ENCODE measurements at places on chromosomes 16 and 17.

DNA sequence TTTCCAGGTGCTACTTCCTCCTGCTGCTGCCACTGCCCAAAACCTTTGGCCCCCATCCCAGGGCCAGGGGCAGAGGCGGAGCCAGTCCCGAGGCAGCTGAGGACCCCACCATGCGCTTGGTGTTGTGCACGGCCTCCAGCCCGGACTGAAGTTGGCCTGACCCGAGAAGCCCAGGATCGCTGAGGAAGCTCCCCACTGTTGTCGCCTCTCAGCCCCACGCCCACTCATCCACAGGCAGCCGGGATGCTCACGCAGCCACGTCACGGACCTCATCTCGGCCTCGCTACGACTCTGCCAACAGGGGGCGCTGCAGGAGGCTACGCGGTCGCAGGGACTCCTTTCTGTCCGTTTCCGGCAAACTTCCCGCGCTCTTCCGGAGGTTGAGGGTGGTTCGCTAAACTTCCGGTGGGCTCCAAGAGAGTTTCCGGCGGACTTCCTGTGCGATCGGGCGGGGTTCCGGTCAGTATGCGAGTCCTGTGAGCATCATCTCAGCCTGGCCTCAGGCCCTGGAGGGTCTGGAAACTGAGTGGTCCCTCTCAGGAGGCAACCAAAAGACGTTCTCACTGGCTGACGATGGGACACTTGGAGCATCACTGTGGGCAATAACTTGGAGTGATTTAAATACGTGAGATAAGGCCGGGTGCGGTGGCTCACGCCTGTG, 12.4 kb downstream of the ZG16B start:
- DNase-seq = peak; percentile 68

DNA sequence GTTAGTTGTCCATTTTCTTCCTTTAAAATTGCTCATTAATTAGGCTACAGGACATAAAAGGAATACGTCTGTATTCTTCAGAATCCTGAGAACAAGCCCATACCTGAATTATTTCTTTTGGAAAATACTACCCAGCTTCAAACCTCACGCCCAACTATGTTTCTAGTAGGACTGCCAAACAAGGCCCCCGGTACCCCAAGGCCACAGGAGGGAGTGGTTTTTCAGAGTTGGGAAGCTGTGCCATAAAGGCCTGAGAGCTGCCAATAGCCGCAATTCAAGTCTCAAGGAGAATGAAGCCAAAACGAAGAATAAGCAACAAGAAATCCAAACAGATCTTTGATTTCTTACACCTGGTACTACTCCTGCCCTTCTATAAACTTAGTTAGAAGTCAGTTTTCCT, 48.3 kb downstream of the UBE2G1 start:
- no peak for DNase-seq

DNA sequence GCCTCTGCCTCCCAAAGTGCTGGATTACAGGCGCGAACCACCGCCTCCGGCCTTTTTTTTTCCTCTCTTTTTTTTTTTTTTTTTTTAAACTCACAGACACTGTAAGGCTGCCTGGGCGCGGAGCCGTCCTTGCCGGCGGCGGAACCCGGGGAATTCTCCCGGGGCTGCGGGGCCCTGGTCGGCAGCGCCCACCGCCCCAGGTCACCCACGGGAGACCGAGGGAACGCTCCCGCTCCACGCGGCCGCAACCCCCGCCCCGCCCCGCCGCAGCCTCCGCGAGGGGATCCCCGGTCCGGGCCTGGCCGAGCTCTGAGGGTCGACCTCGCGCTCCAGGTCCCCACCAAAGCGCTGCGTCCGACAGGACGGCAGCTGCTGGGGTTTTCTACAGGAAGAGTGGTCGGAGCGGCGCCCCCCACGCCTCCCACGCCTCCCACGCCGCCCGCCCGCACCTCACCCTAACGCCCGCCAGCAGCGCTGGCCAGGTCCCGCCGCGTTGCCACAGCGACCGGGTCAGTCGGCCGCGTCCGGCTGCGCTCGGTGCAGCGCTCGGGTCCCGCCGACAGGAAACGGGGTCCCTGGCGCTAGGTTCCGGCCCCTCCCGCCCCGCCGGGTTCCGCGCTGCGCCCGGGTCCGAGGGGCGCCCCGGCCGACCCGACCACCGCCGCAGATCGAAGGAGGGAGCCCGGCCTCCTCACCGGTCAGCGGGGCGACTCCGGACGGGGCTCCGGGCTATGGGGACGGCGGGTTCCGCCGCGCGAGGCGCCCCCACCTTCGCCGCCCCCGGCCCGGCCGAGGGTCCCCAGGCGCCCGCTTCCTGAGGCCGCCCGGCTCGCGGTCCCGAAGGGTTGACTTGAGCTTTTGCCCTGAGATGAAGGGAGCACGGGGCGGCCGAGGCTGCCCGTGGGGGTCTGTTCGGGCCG, at the start of gene CCDC57:
CCDC57 (minus strand) TSS at position 512 of the 920 bp plus-strand sequence. CDS start 10,898 bp downstream, outside the sequence.
- DNase-seq = peak; percentile 94

DNA sequence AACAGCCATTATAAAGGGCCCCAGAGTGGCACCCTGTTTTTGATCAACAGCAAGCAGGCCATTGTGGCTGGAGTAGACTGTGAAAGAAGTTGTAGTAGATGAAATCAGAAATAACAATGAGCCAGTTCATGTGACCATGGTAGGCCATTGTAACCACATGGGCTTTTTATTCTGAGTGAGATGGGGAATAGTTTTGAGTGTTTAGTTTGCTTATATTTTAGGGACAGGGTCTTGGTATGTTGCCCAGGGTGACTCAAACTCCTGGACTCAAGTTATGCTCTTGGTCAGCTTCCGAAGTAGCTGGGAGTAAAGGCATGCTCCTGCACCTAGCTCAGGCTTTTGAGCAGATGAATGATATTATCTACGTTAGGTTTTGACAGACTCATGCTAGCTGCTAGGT, 12.0 kb downstream of the CBFB start:
- DNase-seq = no peak

- peak; percentile 28 for DNase-seq
Observed at GRCh38 chr17:68343976-68344375, 52.7 kb downstream of the ARSG start.

DNA sequence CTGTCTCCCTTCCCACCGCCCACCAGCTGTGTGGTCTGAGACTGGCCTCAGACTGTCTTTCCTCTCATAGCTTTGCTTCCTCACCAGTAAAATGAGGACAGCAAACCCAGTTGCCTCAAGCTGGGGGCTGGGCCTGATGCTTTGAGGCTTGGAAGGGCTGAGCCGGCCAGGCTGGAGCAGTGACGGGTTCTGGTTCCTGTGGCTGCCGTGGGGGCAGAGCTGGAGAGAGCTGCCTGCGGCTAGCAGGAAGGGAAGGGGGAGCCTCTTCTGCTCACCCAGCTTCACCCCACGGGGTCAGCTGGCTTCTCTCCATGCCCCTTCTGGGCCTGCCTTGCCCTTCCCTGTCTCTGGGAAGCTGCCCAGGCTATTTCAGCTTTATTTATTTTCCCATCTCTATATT, 23.7 kb downstream of the LASP1 start:
- peak; percentile 81 for DNase-seq

- peak; percentile 50 for DNase-seq
Observed at GRCh38 chr17:43832976-43833829, at the start of gene MPP3. TSS of gene MPP3 (minus strand) at chr17:43833146. CDS start at chr17:43831906, 1,240 bp downstream.

DNA sequence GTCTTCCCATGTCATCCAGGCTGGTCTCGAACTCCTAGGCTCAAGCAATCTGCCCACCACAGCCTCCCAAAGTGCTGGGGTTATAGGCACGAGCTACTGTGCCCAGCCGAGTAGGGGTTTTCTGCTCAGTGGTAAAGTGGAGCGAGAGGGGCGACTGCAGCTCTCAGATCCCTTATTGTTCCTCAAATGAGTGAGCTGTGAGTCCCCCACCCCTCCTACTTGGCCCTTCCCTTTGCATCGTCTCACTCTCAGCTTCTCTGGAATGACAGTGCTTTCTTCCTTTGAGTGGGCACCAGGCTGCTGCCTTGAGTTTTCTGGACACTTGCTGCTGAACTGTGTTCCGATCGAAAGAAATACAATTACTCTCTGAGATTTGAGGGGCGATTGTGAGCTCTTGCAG, 63.5 kb downstream of the MSI2 start:
- DNase-seq = no peak

- DNase-seq = no peak
Observed at GRCh38 chr16:58678716-58679115, 5.9 kb downstream of the SLC38A7 start.

DNA sequence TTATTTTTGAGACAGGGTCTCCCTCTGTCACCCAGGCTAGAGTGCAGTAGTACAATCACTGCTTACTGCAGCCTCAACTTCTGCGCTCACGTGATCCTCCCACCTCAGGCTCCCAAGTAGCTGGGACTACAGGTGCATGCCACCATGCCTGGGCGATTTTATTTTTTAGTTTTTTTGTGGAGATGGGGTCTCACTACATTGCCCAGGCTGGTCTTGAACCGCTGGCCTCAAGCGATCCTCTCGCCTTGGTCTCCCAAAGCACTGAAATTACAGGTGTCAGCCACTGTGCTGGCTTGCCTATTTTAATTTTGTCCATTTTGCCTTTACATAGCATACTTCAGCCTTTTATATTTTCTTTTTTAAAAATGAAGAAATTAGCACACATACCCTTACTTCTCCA, 51.2 kb downstream of the TTC19 start:
- DNase-seq = no peak

DNA sequence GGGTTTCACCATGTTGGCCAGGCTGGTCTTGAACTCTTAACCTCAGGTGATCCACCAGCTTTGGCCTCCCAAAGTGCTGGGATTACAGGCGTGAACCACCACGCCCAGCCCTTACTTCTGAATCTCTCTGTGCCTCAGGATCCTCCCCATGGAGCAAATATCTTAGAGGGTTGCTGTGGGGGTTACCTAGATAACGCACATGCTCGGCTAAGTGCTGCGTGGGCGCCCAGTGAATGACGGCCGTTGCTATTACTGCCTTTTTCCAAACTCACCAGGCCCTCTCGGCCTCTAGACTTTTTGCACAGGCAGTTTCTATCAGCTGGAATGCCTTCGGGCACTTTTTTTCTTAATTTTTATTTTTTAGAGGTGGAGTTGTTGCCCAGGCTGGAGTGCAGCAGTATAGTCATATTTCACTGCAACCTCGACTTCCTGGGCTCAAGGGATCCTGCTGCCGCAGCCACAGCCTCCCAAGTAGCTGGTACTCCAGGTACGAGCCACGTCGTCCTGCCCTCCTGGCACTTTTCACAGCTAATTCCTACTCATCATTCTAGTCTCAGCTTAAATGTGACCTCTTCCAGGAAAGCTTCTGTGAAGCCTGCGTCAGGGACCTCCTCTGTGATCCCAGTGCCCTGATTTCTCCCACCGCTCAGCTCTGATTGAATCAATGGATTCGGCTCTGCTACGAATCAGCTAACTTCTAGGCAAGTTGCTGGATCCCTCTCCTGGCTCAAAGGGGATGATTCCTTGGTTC, 8.6 kb downstream of the CCDC102A start:
- no peak for DNase-seq

DNA sequence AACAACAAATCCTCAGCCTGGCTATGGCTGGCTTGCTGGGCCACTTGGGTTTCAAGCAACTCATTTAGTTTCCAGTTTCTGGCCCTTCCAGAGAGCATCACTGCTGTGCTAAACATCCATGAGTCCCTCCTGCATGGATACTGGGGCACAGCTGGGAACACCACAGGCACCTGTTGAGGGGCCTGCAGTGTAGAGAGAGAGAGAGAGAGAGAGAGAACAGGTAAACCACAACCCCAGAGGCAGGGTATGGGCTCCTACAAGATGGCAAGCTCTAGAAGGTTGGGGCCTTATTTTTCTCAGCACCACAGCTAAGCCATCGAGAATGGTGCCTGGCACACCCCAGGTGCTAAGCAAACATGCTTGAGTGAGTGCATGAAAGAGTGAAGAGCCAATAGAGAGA, 120.3 kb downstream of the RBFOX3 start:
- no peak for DNase-seq

DNA sequence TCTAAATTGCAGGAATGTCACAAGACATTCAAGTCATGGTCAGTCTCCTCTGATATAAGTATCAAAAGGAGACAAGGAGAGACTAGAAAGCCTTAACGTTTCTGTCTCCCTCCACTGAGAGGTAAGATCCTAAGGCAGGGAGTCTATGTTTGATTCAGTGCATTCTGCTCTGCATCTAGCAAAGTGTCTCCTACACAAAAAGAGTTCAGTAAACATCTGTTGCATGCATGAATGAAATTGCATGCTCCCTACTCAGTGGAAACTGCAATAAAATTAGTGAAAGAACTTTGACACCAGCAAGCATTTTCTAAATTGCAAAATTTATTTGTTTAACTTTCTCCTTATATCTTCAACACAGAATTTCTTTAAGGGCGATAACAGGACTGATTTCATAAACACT, 111.1 kb downstream of the ADAMTS18 start:
- DNase-seq = no peak

DNA sequence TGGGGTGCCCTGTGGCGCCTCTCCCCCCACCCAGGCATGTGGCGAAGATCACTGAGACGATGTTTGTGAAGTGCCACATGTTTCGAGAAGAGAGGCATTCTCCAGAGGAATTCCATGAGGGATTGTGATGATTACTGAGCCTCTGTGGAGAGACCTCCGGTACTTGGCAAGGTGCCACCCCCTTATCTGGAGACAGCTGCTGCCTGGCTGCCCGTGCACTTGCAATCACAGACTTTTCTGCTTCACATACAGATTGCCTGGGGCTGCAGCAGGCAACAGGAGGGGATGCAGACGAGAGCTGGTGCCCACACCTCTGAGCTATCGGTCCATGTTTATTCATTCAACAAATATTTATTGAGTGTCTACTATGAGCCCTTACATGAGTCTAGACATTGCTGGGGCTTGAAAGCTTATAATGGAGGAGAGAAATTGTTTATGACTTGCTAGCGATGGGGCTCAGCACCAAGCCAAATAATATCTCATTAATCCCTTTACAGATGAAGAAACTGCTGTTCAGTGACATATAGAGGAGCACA, 317.2 kb upstream of the ZFHX3 start:
- no peak for DNase-seq

DNA sequence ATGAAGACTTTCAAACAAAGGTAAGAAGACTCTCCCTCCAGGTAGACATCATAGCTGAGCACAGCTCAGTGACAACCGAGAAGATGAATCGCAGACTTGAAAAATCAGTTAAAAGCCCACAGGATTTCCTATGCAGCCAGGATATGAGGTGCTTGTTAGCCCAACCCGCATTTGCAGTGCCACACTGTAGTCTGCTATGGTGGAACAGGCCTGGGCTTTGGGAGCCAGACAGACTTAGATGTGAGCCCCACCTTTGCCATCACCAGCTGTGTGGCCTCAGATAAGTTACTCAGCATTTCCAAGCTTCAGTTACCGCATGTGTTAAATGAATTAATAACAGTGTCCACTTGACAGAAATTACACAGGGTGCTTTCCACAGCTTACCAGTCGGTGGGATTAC, 204.4 kb upstream of the HS3ST3A1 start:
- DNase-seq = no peak

DNA sequence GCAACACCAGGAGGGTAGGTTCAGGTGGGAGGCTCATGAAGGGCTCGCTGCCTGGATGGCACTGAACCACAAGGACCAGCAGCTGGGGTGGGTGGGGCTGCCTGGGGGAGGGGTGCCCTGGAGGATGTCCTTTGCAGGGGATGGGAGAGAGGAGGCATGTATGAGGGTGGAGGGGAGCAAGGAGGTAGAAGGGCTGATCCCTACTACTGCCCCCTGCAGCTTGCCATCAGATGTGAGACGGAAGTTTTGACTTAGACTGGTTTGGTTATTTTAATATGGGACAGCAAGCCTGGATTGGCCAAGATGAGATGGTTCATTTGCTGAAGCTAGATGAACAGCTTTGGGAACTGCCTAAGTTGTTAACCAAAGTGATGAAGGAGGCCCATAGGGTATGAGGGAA, 115.9 kb downstream of the SEC14L1 start:
- no peak for DNase-seq
